Activated T-cell treated with anti-CD3 and anti-CD28 coated beads, Interleukin-2, amount 50 U/mL, for 72 hours (primary cell): ENCODE measurements at places on chromosomes 3 and 15.
A peak's percentile ranks its signal among the peaks of the same experiment; 100 is the strongest.

DNA sequence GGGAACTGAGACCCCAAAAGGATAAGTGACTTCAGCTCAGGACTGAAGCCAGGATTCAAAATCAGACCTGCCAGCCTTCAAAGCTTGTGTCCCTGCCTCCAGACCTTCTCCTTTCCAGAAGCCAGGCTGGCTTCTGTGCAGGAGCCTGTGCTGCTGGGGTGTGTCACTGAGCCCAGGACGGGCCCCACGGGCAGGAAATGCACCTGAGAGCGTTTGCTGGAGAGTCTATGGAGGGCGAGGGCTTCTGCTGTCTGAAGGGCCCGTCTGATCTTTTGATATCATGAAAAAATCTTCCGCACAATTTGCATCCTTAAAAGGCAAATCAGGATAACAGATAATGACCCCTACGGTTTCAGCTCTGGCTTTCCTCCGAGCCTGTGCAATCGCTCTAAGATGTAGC is 125.4 kb downstream of the FAM43A start:
- peaks cover 36% of the 10 kb centered on the region for H3K27me3 ChIP-seq
- H3K27ac ChIP-seq: no peak overlapping the region
- no peak for DNase-seq
- no peaks in the 10 kb centered on the region for H3K36me3 ChIP-seq

- peaks cover 12% of the 10 kb centered on the region for H3K27me3 ChIP-seq
- H3K4me3 ChIP-seq: no peak overlapping the region
- no peaks in the 10 kb centered on the region for H3K36me3 ChIP-seq
These were observed 368.6 kb upstream of the ROPN1 start for GRCh38 chr3:124360563-124360962.

DNA sequence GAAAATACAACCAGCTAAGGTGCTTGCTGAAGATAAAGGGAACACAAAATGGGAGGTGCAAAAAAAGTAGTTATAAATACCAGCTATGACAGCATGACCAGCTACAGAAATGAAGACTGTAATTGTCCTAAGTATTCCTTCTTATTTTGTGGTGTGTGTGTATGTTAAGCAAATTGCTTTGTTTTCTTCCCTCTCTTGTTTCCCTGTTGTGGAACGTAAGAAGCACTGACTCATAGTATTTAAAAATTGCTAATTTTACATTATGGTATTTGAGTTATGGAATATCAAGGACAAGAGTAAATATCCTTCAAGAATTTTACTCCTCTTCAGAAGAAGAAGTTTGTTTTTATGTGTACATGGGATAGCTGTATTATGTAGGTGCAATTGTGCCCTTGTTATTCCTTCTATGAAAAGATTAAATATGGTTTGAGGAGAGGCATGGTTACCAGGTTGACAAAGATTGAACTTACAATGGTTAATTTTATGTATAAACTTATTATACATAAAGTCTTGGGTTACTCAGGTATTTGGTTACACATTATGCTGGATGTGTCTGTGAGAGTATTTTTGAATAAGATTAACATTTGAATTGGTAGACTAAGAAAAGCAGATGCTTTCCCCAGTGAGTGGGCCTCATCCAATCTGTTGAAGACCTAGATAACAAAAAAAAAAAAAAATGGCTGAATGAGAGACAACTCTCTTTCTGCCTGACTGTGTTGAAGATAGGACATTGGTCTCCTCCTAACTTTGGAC is 1132.1 kb upstream of the ALCAM start:
- H3K4me3 ChIP-seq: no peak overlapping the region
- H3K36me3 ChIP-seq: no peaks in the 10 kb centered on the region
- H3K27ac ChIP-seq: no peak overlapping the region
- DNase-seq: no peak
- H3K27me3 ChIP-seq: no peaks in the 10 kb centered on the region

DNA sequence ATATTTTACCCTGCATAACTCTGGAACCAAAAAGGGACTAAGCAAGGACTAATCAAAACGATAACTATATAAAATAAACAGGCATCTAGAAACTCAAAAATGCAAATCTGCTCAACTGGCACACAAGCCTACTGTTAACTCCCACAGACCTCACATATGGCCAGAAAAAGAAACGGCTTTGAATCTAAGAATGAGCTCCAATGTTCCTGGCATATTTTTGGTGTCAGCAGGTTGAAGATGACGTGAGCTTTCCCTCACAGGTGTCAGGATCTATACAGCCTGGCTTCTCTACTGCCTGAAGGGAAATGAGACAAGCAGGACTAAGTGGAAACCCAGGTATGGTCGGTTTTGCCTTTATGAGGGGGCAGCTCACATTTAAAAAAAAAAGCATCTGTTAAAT is 120.1 kb upstream of the SPATA12 start:
- H3K4me3 ChIP-seq: no peak overlapping the region
- DNase-seq: no peak
- H3K27me3 ChIP-seq: no peaks in the 10 kb centered on the region
- no peak overlapping the region for H3K27ac ChIP-seq

- H3K4me1 ChIP-seq: no peaks in the 10 kb centered on the region
- H3K36me3 ChIP-seq: no peaks in the 10 kb centered on the region
- H3K4me3 ChIP-seq: no peak overlapping the region
These were observed 404.6 kb downstream of the SI start for GRCh38 chr3:164673738-164674137.

GRCh38 chr15:75867449-75867848 is 24.2 kb downstream of the UBE2Q2 start:
- no peak for DNase-seq
- no peaks in the 10 kb centered on the region for H3K27me3 ChIP-seq
- no peak overlapping the region for H3K4me3 ChIP-seq
- H3K36me3 ChIP-seq: no peaks in the 10 kb centered on the region
- peak overlapping the region; percentile 34 for H3K27ac ChIP-seq

DNA sequence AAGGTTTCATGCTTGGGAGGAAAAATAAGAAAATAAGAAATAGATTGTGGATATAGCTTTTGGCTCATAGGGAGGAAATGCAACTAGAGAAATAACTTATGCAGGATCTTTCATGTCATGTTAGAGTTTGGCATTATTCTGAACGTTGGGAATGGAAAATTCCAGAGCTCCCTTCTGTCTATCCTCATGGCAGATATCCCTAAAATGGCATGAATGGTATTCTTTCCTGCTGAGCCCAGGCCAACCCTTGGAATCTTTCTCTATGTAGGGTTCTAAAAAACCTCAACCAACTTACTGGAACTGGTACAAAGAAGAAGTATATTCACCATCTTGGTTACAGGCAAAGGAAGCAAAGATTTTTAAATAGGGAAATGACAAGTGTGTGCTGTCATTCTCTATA is 212.5 kb downstream of the CHST2 start:
- H3K4me1 ChIP-seq: no peaks in the 10 kb centered on the region
- no peak overlapping the region for H3K4me3 ChIP-seq
- H3K27ac ChIP-seq: no peak overlapping the region
- H3K36me3 ChIP-seq: no peaks in the 10 kb centered on the region
- no peaks in the 10 kb centered on the region for H3K27me3 ChIP-seq
- DNase-seq: no peak

DNA sequence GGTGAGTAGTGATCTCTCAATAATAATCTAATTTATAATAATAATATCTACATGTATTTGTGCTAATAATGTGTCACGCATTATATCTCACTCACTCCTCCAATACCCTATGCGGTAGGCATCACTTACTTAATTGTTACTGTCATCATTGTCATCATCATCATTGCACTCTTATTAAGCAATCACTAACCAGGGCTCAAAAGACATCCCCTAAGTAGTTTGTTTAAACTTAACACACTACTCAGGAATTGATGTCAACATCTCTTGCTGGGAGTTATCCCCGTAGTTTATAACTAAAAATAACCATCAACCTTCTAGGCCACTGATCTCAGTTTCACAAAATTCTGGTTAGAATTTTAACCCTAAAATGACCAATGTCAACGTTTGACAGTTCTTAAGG is 56.8 kb upstream of the ICE2 start:
- H3K4me3 ChIP-seq: peak overlapping the region; percentile 17
- H3K27ac ChIP-seq: peak overlapping the region; percentile 57
- H3K4me1 ChIP-seq: peaks cover 66% of the 10 kb centered on the region
- DNase-seq: no peak
- peaks cover 2% of the 10 kb centered on the region for H3K36me3 ChIP-seq

DNA sequence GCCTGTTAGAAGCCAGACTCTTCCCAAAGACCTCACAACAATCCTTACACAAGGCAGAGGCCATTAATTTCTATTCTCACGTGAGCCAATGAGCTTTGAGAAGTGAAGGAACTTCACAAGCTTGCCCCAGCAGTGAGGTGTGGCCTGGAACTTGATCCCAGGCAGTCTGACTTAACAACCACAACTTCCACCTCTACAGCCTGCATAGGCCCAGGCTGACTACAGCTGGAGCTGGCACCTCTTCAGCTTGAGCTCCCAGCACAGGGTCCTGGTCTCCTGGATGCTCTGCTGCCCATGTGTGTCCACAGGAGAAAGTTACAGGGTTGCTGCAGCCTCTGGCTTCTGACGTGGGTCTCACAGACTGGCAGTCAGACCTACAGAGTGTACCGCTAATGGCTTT is 111.0 kb downstream of the ERC2 start:
- H3K36me3 ChIP-seq: no peaks in the 10 kb centered on the region
- no peak for DNase-seq
- no peak overlapping the region for H3K27ac ChIP-seq
- no peak overlapping the region for H3K4me3 ChIP-seq
- peaks cover 6% of the 10 kb centered on the region for H3K27me3 ChIP-seq
- no peaks in the 10 kb centered on the region for H3K4me1 ChIP-seq
